ENCODE measurements at places on chromosomes 4 and X.
A peak's percentile ranks its signal among the peaks of the same experiment; 100 is the strongest.

DNA sequence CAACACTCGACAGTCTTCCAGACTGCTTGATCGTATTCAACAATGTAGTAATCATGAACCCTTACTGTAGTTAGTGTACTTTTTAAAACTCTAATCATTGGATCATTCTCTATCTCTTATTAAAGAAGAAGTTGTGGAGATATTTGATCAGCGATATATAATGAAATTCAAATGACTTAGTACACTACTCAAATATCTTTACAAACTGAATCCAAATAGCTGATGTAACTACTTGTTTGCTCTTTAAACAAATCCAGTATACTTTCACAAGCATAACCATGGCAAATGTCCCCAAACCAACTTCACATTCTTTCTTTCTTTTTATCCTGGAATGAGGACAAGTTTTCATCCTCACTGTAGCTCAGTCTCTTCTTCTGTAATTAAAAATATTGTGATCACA lies 1569.9 kb upstream of the ADGRL3 start:
- no peak for DNase-seq

GRCh38 chr4:76750716-76751115 lies 147.2 kb downstream of the SOWAHB start:
- no peak for DNase-seq

GRCh38 chr4:111108153-111108552 lies 485.3 kb upstream of the PITX2 start:
- no peak for DNase-seq

DNA sequence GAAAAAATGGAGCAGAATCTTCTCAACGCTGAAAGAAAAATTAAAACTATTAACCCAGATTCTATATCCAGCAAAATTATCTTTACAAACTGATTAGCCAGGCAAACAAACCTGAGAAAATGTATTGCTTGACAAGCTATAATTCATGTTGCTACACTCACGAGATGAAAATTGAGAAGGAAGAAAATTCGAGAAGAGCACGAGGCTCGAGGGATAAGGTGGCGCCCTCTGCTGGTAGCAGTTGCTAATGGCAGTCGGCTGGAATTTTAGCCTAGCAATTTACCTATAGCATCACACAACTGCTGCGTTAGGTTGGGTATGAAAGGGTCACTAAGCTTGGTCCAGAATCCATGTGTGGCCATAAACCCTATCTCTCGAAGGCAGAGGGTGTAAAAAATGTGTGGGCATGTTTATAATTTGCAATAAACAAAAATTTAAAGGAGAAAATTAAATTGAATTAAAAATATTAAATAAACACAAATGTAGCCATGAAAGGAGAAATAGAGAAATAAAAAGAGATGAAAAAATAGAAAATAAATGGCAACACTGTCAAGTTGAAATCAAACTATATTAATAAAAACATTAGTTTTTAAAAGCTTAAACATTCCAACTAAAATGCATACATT lies 126.6 kb downstream of the PPP4R3C start:
- DNase-seq: no peak

DNA sequence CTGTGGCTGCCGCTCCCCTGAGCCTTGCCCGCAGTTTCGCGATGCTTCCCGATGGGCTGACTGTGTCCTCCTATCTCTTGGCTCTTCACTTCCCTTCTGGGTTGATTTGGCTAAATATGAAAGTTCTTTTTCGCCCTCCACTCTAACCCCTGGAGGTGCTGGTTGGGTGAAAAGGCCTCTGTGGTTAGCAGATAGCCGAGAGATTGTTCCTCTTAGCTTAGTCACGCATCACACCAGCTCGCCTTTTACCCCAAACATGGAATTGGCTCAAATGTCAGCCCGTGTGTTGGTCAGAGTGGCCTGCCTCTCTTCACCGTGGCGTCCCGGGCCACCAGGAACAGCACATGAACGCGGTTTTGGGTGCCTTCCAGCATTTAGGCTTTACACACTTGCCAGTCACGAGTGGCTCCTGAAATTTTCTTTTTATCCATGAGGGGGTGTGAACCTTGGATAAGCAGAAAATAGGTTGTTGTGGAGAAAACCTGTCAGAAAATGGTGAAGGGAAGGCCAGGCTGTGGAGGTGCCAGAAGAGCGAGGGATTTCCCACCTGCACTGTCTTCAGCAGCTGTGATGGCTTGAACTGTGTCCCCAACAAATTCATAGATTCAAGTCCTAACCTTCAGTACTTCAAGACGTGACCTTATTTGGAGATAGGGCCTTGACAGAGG lies 8.9 kb downstream of the CLCN4 start:
- peak; percentile 34 for DNase-seq

GRCh38 chr4:120671538-120671937 lies 251.0 kb downstream of the PRDM5 start:
- no peak for DNase-seq

GRCh38 chrX:37603938-37604409 lies 32.5 kb downstream of the LANCL3 start:
- DNase-seq: no peak

- no peak for DNase-seq
These were observed 507.0 kb downstream of the PPARGC1A start for GRCh38 chr4:23382879-23383278.

DNA sequence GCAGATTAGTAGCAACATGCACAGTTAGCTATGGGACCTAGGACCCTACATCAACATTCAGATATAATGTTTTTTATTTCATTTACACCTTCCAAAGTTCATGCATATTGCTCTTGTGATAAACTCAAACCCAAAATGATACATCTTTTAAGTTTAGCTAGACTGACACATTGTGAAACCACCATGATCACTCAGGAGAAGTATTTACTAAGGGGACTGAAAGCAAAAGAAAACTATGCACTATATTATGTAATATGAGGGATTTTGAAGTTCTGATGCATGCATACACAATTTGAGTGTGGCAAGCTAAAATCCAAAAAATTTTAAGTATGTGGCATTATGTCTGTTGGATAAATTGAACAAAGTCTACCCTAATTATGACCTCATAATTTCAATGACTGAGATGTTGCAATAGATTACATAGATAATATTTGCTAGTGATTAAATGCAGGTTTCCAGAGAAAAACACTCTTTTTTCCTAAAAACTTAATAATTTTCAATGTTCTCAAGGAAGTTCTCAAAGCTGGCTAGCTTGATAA lies 914.8 kb upstream of the GRIA3 start:
- DNase-seq: no peak

All from GF-D8 (cell line).